IMR-90 (cell line): ENCODE measurements at places on chromosomes 11 and 22.

DNA sequence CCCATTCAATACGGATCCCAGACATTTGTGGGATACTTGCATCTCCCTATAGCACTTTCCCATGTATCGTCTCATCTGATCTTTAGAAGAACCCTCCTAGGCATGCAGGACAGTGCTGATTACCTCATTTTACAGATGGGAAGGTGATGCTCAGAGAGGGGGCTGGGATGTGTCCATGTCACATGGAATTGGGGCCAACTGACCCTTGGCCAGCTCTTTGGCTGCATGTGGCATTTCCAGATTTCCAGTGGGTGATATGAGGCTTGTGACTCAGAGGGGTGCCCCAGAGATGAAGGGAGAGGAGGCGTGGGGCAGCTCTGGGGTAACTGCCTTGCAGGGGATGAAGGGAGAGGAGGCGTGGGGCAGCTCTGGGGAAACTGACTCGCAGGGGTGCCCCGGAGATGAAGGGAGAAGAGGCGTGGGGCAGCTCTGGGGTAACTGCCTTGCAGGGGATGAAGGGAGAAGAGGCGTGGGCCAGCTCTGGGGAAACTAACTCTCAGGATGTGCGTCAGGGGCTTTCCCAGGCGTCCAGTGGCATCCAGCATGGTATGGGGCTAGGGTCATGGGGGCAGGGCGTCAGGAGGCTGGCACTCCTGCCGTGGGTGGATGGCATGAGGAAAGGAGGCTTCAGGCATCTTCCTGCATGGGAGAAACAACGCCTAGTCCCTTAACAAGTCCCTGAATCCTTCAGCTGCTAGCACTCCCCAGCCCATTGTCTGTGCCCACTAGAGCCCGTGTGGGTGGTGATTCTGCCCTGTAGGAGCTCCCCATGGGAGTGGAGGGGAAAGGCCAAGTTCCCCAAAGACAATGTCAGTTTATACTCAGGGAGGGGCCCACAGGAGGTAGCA lies 11.9 kb upstream of the CERK start:
- no peak for DNase-seq

DNA sequence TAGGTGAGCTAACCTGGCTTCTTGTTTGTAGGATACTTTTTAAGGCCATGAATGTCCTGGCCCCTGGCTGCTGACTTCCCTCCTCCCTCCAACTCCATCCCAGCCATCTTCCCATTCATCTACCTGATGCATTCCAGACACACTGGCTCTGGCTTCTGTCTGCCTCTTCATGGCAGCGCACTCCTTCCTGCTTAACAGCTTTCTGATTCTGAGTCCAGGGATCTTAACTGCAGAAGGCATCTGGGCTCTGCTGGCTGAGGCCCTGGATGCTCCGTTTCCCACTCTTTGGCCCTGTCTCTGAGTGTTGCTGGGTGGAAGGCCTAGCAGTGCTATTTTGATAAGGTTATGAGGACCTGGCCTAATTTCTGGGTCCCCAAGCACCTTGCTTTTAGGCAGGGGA lies 1.8 kb upstream of the THY1 start:
- no peak for DNase-seq

DNA sequence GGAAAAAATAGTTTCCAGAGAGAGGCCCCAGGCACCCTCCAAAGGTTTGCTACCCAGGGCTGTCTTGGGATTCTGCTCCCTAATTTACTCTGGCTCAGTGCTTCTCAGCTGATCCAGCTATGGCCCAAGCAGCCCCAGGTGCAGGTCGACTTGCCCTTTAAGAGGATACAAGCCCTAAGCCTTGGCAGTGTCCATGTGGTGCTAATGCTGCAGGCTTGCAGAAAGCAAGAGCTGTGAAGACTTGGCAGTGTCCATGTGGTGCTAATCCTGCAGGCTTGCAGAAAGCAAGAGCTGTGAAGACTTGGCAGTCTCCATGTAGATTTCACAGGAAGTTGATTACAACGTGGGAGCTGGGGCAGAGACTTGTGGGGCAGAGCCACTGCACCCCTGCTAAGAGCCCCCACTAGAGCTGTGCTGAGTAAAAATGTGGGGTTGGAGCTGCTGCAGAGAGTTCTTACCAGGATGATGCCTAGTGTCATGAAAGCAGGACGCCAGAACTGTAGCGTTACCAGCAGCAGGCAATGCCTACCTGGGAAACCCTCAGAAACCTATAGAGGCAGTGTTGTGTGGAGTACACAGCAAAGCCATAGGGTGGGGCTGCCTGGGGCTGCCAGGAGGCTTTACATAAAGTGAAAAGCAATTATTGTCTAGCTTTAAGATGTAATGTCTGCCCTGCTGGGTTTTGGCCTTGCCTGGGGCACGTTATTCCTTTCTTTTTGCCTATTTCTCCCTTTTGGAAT lies 16.1 kb upstream of the OR52K1 start:
- no peak for DNase-seq

GRCh38 chr22:47449508-47450270 lies 687.2 kb downstream of the TBC1D22A start:
- no peak for DNase-seq

DNA sequence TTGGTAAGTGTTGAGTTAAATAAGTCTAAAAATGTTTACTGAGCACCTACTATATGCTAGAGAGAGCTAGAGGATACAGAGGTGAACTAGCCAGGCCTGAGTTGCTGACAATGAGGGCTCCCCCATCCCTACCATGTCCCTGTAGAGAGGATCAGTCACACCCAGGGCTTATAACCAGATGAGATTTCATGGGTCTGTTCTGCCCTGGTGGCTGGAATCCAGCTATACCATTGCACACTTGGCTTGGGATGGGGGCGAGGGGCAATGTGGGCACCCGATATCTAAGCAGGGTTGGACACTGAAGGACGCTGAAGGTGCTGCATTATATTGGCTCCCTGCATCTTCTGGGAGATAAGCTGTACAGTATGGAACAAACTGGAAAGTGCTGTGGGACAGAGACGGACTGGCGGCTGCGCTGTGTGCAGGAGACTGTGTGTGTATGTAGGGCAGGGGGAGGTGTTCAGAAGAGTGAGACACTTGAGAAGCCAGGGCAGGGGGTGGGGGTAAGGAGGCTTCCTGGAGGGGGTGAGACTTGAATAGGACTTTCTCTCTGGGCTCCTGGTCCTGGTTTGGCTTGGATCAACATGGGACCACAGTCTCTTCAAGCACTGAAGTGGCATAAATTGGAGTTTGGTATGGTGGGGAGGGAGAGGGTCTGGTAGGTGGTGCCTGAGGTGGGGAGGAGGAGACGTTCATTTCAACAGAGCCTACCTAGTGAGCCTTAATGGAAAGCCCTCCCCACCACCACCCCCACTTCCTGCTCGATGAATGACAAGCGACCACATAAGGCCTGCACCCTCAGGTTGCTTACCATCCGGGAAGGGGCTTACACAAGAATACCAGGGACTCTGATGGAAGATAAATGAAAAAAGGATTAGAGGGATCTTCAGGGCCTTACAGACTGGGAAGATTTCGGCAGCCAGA lies 1.8 kb downstream of the CD82 start:
- DNase-seq, result no peak

DNA sequence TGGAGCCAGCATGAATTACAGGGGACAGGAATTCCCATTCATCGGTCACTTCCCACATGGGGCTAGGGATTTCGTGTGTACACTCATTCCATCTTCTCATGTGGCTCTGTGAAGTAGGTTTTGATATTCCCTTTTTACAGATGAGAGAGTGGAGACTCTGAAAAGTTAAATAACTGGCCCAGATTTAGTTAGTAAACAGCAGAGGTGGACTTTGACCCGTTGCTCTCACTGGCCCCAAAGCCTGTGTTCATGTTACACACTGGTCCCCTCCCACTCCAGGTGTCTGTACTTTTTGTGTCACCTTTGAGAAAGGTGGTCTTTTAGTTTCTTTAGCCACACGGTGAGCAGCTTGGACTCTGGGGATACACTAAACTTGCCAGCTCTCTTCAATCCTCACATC lies 108.5 kb downstream of the MICAL2 start:
- no peak for DNase-seq

- peak; percentile 18 for DNase-seq
These were observed 29.9 kb downstream of the LRFN4 start for GRCh38 chr11:66886671-66887221.

GRCh38 chr22:19805821-19806212 lies 45.2 kb downstream of the TBX1 start:
- DNase-seq, result no peak

DNA sequence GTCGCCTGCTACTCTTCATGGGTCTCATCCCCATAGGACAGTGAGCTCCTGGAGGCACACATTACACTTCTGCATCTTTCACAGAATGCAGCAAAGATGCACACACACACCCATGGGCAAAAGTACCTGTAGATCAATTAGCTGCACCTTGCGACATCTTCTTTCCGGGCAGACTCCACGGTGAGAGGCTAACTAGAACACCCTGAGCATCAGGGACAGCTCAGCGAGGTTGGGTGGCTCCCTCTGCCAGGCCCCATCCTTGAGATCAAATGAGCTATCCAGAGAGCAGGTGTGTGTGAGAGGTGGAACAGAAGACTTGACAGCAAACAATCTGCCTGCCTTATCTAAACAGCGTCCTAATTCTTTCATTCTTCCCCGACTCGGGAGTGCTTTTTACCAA lies 96.1 kb upstream of the BID start:
- DNase-seq, result no peak

GRCh38 chr11:33695051-33695566 lies 5.5 kb downstream of the C11orf91 start:
- DNase-seq, result no peak

GRCh38 chr11:61860054-61860903 lies 31.1 kb downstream of the FADS3 start:
- DNase-seq, result no peak
